ENCODE measurements at places on chromosomes 6 and 20. TPM values are rescaled to one million over a fixed set of nuclear protein-coding genes. Genes with fewer than 3 reads are reported as not detected.

Gene TOMM6
- total RNA-seq, result 208 TPM

Gene OR2H1
- not detected for total RNA-seq

Gene ARHGAP40
- total RNA-seq, result not detected

Gene KIAA1755
- total RNA-seq, result not detected

Gene BFSP1
- total RNA-seq, result 0.20 TPM

Gene RAMACL
- total RNA-seq, result 0.73 TPM

Gene GGTLC1
- total RNA-seq, result not detected

Gene NMBR
- total RNA-seq, result not detected

Gene PPARD
- 19.9 TPM for total RNA-seq

Gene LY86
- 0.61 TPM for total RNA-seq

Gene SEMG1
- not detected for total RNA-seq

Gene XKR7
- not detected for total RNA-seq

Gene FOXQ1
- not detected for total RNA-seq

Gene CAGE1
- 0.76 TPM for total RNA-seq

Measured in natural killer cell treated with Interleukin-12 subunit alpha and Interleukin-12 subunit beta and Interleukin-15 and Interleukin-18, amount 100 ng/mL, for 72 hours (primary cell).